ENCODE measurements at places on chromosomes 1 and 21.
A peak's percentile ranks its signal among the peaks of the same experiment; 100 is the strongest.

DNA sequence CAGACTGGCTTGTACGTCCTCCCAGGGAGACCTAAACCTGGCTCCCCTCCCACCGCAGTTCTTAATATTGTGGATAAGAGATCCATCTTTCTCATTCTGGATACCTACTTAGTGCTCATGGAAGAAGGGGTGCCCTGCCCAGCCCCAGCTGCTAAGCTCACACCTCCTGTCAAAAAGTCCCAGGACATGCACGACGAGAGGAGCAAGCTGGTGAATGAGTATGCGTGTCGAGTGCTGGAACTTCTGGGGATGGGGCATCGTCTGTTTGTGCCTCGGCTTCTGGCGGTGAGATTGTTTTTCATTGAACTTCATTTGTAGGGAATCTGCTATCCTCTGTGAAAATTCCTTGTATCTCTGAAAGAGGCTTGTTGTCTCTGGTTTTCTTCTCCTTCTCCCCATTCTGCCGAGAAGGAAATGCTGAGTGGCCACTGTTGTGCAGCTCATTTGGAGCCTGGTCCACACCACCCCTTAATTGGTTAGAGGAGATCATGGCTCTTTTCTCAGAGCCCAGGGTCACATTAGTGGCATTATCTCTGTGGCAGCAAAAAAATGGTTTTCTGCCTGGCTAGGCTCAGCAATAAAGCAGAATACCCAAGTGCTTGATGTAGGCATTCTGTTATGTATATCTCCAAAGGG lies 199.4 kb upstream of the CACYBP start:
- peak; percentile 14 for DNase-seq

GRCh38 chr1:243598433-243598832 lies 251.6 kb downstream of the AKT3 start:
- DNase-seq: peak; percentile 54

GRCh38 chr1:211113566-211113965 lies 20.4 kb downstream of the KCNH1 start:
- no peak for DNase-seq

DNA sequence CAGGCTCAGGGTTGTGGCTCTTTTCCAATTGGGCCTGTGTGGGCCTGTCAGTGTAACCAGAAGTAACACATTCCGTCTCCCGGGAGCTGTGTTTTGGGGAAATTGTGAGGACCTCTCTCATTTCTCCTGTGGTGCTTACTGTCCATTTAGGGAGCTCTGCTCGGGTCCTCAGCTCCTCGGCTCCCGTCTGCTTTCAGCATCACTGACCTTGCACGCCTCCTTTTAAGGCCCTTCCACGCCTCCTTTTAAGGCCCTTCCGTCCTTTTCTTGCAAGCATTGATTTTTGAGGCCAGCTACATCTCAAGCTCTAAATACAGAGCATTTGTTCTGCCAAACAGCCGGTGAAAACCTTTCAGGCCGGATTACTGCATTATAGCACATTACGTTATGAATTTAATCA lies 9.7 kb downstream of the CA6 start:
- no peak for DNase-seq

DNA sequence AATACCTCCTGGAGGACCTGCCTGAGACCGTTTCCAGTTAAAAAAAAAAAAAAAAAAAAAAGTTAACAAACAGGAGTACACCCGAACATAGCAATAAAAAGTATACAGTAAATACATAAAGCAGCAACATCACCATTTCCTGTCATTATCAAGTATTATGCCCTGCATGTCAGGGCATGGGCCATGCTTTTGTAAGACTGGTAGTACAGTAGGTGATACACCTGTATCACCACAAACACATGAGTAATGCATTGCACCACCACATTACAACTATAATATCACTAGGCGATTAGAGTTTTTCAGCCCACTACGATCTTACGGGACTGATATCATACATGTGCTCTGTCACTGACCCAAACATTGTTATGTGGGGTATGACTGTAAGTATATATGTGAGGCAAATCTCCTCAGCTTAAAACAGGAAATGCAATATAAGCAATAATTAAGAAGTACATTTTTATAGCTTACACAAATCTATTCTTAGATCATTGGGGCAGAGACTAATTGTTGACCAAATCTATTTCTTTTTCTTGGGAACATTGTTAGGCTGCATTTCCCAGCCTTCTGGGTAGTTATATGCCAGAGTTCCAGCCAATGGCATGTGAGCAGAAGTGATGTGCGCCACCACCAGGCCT lies 98.1 kb downstream of the PLD5 start:
- no peak for DNase-seq

- no peak for DNase-seq
Observed at GRCh38 chr21:41803316-41803715, 36.5 kb upstream of the RIPK4 start.

DNA sequence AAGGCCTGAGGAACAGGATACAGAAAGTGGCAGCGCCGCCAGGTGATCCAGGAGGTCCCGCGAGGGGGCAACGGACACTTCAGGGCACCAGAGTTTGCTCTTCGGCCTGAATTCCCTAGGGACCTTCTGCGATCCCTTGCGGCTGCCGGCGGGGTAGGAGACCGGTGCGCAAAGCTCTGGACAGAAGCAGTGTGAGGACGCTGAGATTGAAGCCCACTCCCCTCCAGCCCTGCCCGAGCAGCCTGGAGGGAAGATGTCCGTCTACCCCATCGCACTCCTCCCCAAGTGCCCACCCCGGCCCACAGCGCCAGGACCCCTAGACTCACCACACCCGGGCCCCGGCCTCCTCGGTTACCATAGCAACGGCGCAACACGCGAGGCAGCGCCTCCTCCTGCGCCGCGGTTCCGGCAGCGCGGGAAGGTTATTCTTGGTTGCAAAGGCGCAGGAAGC lies at the start of gene ANKRD45:
ANKRD45 (minus strand) TSS at position 361 of the 451 bp plus-strand sequence. CDS start 10,433 bp downstream, outside the sequence.
- no peak for DNase-seq

GRCh38 chr1:36740446-36740845 lies 257.7 kb upstream of the CSF3R start:
- DNase-seq: no peak

DNA sequence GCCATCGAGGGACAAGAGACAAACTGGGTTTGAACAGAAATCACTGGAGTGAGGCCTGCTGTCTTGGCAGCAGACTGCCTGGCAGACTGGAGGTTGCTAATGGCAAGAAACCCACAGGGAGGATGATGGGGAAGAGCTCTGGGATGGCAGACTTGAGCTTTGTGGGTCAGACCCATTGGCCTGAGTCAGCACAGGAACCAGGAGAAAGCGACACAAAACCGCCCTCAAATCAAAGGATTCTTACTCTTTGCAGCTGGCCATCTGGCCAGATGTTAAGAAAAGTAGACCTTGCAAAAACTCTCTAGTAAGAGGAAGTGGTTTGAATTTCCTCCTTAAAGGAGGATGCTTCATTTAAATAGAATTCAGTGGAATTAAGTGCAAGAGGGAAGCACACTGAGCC lies 195.2 kb upstream of the JUN start:
- no peak for DNase-seq

GRCh38 chr1:151728151-151729054 lies 7.1 kb downstream of the RIIAD1 start:
- DNase-seq: no peak

- DNase-seq: no peak
Observed at GRCh38 chr1:149931212-149931790, 3.7 kb upstream of the SF3B4 start.

DNA sequence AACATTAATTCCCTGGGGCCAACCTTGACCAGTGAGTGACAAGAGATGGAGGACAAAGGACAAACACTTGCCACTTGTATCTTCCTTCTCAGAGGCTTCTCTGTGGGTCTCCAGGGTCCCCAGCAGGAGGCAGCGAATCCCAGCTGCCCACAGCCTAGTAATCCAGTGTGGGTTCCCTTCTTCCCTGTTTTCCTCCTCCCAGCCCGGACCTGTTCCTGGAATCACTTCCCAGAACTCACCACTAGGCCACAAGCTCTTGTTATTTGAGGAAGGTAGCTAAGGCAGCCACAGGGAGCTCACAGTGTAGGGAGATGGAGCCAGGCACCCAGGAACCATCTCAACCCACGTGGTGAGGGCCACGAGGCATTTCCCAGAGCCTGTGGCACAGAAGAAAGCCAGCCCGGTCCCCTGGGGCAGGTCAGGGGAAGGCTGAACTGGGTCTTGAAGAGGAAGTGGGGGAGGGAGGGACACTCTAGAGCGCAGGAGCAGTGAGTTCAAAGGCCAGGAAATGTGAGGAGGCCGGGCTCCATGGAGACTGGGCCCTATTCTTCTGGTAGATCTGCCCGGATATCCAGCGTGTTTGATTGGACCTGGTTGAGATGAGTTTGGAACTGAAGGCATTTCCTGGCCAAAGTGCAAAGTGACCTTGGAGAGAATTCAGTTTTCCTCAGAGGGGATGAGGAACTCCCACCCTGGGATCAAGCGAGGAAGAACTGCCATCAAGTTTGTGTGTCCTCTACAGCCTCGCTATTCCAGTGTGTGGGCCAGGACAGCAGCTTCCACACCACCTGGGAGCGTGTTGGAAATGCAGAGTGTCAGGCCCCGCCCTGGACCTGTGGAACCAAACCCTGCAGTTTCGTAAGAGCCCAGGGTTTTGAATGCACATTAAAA lies 20.3 kb upstream of the C2CD2 start:
- no peak for DNase-seq

DNA sequence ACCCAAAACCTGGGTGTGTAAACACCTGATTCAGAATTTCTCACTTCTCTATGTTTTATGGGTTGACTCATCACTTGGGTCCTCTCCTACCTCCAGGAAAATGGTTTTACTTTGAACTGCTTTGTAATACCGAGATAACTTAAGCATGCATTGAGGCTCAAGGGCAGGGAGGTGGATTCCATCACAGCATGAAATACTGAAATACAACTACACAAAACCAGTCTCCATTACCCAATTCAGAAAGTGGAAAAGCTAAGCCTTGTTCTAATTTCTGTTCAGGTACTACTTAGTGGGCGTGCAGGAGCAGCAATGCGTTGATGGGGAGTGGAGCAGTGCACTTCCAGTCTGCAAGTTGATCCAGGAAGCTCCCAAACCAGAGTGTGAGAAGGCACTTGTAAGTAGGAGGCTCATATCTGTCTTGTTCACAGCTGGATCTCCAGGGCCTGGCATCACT lies 6.1 kb upstream of the C4BPA start:
- no peak for DNase-seq

DNA sequence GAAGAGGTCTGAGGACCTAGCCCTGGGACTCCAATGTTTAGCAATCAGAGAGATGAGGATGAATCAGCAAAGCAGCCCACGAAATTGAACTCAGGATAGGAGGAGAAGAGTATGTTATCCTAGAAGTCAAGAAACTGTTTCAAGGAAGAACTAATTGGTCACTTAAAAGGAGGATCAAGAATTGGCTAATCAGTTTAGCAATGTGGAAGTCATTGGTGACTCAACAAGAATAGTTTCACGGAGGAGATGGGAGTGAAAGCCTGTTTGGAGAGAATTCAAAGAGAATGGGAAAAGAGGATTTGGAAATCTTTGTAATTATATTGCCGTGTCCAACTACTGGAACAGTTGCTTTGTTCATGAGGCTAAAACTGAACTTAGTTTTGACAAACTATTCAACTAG lies 7.4 kb downstream of the HMCN1 start:
- no peak for DNase-seq

DNA sequence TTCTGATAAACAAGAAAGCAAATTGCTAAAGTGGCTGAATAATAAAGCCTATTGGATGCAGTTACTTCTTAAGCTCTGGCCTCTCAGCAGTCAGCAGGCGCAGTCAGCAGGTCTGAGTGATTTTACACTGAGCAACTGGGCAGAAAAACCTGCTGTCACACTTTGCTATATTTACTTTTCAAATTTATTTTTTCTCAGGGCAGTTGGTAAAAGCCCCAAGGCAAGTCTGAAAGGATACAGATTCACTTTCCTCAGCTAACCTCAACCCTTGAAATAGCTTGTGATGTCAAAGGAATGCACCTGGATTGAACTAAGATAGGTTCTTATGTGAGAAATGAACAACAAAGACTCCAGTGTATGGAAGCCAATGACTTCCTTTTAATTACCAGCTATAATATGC lies 34.0 kb downstream of the ATP5PF start:
- DNase-seq: no peak

- DNase-seq: no peak
Observed at GRCh38 chr1:62722796-62723195, 34.6 kb upstream of the DOCK7 start.

- no peak for DNase-seq
Observed at GRCh38 chr1:168653567-168653966, 75.4 kb downstream of the DPT start.

DNA sequence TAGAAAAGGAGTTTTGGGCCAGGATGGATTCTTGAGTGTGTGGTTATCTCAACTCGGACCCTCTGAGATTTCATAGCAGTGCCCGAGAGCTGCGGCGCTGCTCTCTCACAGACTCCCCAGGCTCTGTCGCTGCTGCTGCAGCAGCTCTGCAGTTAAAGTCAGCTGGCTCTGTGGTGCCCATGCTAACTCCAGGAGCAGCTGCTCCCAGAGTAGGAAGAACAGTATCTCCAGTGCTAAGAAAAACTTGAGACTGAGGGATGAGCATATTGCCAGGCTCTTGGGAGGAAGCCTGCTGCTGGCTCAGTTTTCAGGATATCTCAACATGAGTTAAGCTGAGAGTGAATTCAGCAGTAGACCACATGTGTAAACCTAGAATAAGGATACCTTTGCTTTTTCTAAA lies 4.5 kb downstream of the LCE2D start:
- DNase-seq: no peak

GRCh38 chr1:2108213-2108876 lies 58.1 kb downstream of the PRKCZ start:
- no peak for DNase-seq

DNA sequence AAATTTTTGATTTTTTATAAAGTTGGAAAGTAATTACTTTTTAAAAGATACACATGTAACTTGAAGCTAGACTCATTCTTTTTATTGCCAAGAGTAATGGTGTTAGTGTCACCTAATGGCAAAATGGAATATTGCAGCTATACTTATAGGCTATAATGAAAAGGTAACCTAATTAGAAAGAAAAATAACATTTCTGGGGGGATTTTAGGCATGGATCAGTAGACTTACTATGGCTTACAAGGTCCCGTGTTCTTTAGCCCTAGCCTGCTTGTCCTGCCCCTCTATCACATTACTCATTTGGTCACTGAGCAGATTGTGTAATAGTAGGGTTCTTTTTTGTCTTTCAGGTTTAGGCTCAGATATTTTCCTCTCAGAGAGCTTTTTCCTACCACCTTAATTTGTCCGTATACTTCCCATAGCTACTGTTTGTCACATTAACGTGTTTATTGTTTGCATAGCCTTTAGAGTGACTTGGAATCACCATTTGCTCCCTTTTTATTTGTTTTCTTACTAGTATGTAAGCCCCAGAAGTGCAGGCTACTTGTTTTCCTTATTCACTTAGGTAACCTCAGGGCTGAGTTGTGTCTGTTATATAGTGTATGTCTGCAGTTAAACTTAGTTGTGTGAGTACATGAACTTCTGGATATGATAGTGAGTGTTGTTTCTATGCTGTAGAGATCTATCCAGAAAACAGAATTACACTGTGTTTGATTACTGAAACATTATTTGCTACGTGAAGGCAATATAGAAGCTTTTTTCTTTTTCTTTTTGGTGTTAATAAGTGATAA lies 58.7 kb downstream of the RABGAP1L start:
- peak; percentile 57 for DNase-seq

- no peak for DNase-seq
Observed at GRCh38 chr1:85708829-85709227, 595 bp upstream of the ZNHIT6 start.

Measured in CD4-positive, alpha-beta T cell treated with Interleukin-4 for 4 hours (primary cell).